ENCODE measurements at places on chromosomes 11 and 22. TPM values are rescaled to one million over a fixed set of nuclear protein-coding genes. Genes with fewer than 3 reads are reported as not detected.

DNA sequence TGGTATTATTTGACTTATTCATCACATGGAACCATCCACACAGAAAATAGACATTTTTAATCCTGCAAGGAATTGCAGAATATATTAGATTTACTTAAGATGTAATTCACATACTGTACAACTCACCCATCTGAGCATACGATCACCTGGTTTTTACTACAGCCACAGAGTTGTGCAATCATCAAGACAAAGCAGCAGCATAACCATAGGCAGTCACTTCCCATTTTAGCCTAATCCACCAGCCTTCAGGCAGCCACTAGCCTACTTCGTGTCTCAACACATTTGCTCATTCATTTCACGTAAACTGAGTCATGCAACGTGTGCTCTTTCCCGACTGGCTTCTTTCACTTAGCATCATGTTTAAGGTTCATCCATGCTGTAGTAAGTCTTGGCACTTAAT, 23.0 kb downstream of the PIWIL3 start:
- no peak for DNase-seq

MMP11 gene
- 17.9 TPM for total RNA-seq

DNA sequence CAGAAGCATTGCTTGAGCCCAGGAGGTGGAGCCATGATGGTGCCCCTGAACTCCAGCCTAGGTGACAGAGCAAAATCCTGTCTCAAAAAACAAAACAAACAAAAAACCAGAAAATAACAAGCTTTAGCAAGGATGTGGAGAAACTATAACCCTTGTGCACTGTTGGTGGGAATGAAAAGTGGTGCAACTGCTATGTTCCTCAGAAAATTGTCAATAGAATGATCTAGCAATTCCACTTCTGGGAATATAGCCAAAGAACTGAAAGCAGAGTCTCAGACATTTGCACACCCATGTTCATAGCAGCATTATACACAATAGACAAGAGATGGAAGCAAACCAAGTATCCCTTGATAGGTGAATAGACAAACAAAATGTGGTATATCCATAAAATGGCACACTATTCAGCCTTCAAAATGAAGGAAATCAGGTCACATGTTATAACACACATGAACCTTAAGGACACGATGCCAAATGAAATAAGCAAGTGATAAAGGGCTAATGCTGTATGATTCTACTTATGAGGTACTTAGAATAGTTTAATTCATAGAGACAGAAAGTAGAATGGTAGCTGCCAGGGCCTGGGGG, 15.9 kb downstream of the KLHL22 start:
- no peak for DNase-seq

DNA sequence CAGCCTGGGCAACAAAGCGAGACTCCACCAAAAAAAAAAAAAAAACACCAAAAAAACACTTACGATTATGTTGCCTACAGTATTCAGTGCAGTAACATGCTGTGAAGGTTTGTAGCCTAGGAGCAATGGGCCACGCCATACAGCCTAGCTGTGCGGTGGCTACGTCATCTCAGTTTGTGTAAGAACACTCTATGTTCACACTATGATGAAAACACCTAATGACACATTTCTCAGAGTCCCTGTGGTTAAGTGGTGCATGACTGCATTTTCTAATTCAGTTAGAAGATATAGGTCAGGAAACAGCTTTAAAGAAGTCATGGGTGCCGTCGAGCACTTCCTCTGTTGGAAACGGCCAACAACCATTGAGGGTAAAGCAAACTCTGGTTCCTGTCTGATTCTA, 75.7 kb upstream of the ANO1 start:
- no peak for DNase-seq

SLC5A1 gene
- not detected for total RNA-seq

RABL2B gene
- total RNA-seq = 15.3 TPM

- DNase-seq = no peak
Measured at GRCh38 chr11:120088056-120088455, 49.9 kb downstream of the TRIM29 start.

GRCh38 chr22:25488244-25489020, 76.0 kb upstream of the GRK3 start:
- no peak for DNase-seq

SCGB1C1 gene
- total RNA-seq = not detected

GRCh38 chr11:79592406-79592805, 151.6 kb upstream of the TENM4 start:
- DNase-seq = no peak

SCUBE1 gene
- total RNA-seq = 68.9 TPM

GRCh38 chr11:100719809-100720221, 32.7 kb downstream of the ARHGAP42 start:
- DNase-seq = peak; percentile 72

- DNase-seq = no peak
Measured at GRCh38 chr22:44597616-44598015, 99.6 kb upstream of the RTL6 start.

GRCh38 chr11:107408762-107409211, 48.8 kb downstream of the CWF19L2 start:
- no peak for DNase-seq

HEPHL1 gene
- not detected for total RNA-seq

CCDC81 gene
- total RNA-seq = 2.8 TPM

DNA sequence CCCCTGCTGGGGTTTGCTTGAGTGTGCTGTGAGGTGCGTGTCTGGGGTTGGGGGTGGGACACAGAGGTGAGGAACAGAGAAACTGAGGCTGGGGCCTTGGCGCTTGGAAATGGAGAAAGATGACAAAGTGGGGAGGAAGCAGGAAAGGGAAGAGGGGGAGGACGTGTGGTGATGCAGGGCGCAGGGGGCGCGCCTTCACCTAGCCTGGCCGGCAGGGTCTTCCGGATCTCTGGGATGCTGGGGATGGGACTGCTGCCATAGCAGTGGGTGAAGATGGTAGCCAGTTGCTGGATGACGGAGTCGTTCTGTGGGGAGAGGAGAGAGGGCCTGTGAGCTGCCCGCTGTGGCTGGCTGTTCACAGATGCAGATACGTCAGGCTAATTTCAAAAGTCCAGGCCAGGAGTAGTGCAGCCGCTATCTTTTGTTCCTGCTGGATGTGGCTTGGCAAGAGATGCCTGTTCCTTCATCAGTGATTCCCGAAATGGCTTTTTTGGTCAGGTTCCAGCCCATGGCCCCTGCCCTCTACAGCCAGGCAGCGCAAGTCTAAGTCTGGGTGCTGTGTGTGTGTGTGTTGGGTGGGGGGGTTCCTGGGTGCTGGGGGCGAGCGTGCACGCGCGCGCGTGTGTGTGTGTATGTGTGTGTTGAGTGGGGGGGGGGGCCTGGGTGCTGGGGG, 54.8 kb downstream of the NAT10 start:
- DNase-seq = no peak

GRCh38 chr11:129440028-129440713, 64.5 kb downstream of the BARX2 start:
- DNase-seq = no peak

DNA sequence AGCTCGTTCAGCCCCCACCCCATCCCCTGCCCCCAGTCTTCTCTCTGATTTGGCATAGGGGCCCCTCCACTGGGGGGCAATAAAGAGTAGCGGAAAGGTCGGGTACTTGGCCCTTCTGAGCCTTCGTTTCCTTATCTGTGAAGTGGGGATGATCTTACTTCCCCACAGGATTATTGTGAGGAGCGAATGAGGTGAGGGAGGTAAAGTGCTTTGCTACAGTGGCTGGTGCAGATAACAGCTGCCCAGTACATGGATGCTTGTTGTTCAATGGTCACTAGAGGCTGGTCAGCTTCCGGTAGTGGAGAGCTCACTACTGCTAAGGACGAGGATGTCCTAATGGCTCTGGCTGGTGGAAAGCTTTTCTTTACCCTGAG, 101.2 kb downstream of the CEP164 start:
- DNase-seq = no peak

DNA sequence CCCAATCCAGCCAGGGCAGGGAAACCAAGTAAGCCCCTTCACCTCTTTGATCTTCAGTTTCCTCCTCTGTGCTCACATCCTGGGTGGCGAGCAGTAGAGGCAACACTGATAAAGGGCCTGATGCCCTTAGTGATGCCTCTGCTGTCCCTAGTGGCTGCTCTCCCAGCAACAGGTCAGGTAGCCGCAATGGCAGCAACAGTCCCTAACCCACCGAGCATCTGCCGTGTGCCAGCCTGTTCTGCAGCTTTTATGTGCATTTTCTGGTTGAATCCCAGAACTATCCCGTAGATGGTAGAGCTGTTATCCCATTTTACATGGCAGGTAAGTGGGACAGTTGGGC, 5.2 kb downstream of the SCYL1 start:
- no peak for DNase-seq

GRCh38 chr11:134541355-134541754, 129.3 kb upstream of the B3GAT1 start:
- no peak for DNase-seq

APOL2 gene
- total RNA-seq = 87.6 TPM

GRCh38 chr11:65506772-65507505, 8.1 kb downstream of the MALAT1 start:
- DNase-seq = no peak

P2RX3 gene
- not detected for total RNA-seq

- no peak for DNase-seq
Measured at GRCh38 chr11:10326012-10326964, 21.4 kb downstream of the ADM start.

DNA sequence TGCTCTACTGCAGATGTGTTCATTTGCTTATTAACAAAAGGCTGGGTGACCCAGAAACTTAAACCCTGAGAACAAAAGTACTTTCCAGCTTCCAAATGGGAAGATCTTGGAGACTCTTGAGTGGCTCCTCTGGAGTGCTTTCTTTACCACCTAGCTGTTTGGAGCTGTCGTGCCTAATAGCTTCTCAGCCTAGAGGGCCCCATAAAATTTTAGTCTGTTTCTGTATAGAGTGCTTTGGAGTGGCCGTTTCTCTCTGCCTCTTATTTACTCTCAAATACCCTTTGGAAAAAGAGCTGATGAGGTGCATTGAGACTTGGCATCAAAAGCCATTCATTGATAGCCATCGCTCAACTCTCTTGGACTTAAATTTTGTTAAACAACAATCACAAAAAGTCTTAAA, 50.7 kb downstream of the ZNRF3 start:
- DNase-seq = no peak

DNA sequence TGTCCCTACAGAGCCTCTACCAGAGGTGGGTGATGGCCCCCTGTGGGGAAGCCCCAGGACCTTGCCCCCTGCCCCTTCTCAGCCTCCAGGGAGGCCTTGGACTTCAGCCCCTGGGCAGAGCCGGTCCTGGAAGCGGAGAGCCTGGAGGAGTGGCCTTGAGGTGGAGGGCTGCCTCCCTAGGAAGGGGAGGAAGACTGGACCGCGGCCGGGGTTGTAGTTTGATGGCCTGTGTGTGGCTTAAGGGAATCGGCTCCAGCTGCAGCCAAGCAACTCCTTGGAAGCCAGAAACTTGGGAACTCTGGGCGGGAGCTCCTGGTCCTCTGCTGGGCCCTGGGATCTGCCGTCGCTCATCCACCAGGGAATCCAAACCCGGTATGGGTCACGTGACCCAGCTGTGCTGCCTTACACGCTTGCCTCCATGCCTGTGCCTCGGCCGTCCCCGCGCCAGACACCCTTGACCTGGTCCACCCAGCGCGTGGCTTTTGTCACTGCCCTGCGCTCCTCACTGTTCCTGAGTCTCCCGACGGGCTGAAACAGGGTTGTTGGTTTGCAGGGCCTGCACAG, 23.5 kb upstream of the ARHGAP8 start:
- no peak for DNase-seq

DNA sequence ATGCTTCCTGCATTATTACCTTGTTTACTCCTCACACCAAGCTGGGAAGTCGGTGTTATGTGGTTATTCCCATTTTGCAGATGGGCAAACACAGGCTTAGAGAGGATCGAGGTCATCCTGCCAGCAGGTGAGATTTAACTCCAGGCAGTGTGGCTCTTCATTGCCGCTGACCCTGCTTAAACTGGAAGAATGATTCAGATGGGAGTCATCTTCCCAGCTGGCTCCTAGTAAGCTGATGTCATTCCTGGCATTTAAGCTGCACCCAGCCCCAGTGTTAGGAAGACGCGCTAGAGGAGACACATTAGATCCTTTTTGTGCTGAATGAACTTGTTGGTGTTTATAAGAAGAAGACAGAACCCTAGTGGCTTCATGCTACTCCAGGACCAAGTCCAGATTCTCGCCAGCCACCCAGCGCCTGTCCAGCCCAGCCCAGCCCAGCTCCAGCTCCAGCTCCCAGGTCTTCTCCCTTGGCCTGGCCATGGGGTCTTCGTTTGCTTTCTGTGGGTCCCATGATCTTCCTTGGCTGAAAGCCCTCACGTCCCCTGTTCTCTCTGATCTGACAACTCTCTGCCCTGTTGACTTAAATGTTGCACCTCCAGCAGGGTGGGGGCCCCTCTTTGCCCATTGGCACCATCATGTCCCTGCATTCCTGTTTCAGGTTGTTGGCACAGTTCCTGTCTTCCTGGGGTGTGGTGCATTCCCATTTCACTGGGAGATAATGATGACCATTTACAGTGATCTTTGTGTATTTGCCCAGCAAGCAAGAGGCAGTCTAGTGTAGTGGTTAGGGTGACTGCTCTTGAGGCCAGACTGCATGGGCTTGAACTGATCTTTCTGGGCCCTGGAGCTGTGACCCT, 13.6 kb downstream of the PARVB start:
- DNase-seq = peak; percentile 36

GRCh38 chr11:66022401-66023185, 3.7 kb downstream of the CATSPER1 start:
- DNase-seq = no peak

DNA sequence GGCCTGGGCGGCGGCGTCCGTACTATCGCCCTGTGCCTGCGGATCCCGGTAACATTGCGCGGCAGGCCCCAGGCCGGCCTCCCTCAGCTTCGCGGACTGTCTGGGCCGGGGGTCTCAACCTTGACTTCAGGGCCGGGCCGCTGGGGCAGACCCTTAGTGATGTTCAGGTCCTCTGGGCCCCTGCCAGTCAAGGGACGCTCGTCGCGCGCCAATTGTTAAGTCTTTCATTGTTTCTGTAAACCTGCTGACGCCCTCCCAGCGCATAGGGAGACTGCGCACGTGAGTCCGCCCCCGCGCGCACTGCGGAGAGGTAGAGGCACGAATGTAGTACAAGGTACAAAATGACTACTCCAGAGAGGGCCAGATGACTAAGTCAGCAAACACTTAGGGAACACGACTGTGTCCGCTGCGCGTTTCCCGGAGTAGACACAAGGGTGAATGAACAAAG, 451 bp upstream of the HDHD5 start:
- no peak for DNase-seq

- DNase-seq = no peak
Measured at GRCh38 chr22:37412495-37413250, 14.6 kb downstream of the ELFN2 start.

DNA sequence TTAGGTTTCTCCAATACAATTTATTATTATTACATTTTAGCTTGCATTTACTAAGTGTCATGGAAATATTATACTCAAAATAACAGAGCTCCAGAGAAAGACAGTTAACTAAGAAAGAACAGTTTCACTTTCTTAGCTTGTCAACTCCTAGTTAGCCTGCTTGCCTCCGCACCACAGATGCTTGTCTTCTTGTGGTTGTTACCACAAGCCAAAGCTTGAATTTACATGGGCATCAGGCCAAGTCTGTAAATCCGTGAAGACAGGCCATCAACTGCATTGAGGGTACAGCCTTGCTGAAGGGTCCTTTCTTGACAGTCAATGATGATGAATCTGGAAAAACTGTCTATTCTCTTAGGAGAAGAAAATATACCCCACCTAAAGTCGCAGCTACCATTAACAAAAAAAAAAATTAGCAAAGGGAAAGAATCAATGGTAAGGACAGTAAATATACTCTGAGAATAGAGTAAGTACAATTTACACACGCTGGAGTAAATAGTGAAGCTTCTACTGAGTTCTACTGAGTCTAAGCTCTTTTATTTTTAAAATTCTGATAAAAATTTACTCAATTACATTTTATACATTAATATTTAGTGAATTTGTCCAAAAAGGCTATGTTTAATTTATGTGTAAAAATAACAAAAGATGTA, 15.6 kb upstream of the DENND5A start:
- DNase-seq = no peak
